ENCODE measurements at places on chromosomes 13 and 19. TPM values are rescaled to one million over a fixed set of nuclear protein-coding genes. Genes with fewer than 3 reads are reported as not detected.
A peak's percentile ranks its signal among the peaks of the same experiment; 100 is the strongest.

- no peaks in the 10 kb centered on the region for H3K36me3 ChIP-seq
- no peaks in the 10 kb centered on the region for H3K27me3 ChIP-seq
- no peak overlapping the region for H3K4me3 ChIP-seq
- H3K4me1 ChIP-seq = peaks cover 67% of the 10 kb centered on the region
- no peak for DNase-seq
These were observed 33.3 kb downstream of the BRD4 start for GRCh38 chr19:15298847-15299567.

GRCh38 chr13:40562975-40563349 lies 103.5 kb downstream of the FOXO1 start:
- H3K27ac ChIP-seq = peak overlapping the region; percentile 11
- no peaks in the 10 kb centered on the region for H3K4me1 ChIP-seq
- no peak for DNase-seq
- H3K36me3 ChIP-seq = no peaks in the 10 kb centered on the region
- H3K4me3 ChIP-seq = no peak overlapping the region

DNA sequence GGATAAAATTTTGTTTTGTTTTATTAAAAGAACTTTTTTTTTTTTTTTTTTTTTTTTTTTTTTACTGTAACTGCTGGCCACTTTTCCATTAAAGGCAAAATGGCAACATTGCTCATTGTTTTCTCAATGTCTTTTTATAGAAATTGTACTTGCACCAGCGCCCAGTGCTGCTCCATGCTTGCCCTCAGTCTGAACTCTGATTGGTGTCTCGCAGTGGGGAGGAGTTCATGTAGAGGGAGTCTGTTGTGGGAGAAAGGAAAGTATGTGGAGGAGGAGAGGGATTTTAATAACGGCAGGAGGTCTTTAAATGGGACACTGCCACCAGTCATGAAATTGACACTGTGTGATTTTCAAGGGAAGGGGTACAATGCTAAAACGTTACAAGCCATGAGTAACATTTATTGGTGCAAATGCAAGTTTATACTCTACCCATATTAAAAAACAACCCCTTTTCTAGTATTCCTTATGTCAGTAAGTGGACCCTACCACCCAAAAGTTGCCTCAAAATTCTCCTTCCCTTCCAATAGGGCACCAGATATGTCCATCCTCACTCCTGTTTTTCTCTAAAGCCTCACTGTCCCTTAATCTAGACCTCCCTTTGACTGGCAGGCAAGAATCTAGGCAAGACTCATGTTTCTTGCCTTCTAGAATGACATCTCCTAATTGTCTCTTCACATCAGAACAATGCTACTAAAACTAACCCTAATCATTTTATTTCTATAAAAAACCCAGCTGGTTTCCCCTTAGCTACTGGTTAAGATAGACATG lies 3.2 kb downstream of the RASL11A start:
- no peaks in the 10 kb centered on the region for H3K36me3 ChIP-seq
- peaks cover 2% of the 10 kb centered on the region for H3K27me3 ChIP-seq
- H3K27ac ChIP-seq = no peak overlapping the region
- no peak for DNase-seq
- H3K4me3 ChIP-seq = no peak overlapping the region
- peaks cover 13% of the 10 kb centered on the region for H3K4me1 ChIP-seq

- no peak for DNase-seq
- H3K4me1 ChIP-seq = peaks cover 6% of the 10 kb centered on the region
- H3K36me3 ChIP-seq = no peaks in the 10 kb centered on the region
- H3K27me3 ChIP-seq = peaks cover 5% of the 10 kb centered on the region
- no peak overlapping the region for H3K4me3 ChIP-seq
- H3K27ac ChIP-seq = no peak overlapping the region
These were observed 12.2 kb upstream of the FUT5 start for GRCh38 chr19:5882421-5882968.

DNA sequence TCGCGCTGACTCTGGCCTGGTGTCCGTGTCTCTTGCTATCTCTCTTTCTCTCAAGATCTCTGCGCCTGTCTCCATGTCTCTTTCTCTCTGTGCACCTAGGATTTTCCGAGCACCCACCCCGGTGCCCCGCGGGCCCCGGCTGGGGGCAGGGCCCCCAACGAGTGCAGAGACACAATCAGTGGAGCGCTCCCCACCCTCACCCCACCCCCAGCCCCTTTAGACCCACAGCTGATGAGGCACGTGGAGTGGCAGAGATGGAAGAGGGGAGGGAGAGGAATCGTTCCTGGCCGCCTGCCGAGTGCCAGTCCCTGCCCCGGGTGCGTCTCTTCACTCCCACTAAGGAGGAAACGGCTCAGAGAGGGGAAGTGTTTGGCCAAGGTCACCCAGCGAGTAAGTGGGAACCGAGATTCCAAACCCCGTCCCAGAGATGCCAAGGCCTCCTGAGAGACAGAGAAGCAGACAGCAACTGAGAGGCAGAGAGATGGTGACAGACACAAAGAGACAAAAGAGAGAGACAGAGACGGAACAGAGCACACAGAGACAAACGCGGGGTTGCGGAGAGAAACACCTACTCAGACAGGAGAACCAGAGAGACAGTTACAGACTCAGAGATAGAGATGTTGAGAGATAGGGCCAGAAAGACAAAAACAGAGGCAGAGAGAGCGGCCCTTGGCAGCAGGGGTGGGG lies 626 bp upstream of the BCL3 start:
- H3K27ac ChIP-seq = peak overlapping the region; percentile 90
- no peaks in the 10 kb centered on the region for H3K36me3 ChIP-seq
- no peaks in the 10 kb centered on the region for H3K27me3 ChIP-seq
- H3K4me3 ChIP-seq = peak overlapping the region; percentile 24
- peak; percentile 67 for DNase-seq

- DNase-seq = peak; percentile 89
- H3K27me3 ChIP-seq = no peaks in the 10 kb centered on the region
- peak overlapping the region; percentile 49 for H3K4me3 ChIP-seq
- H3K36me3 ChIP-seq = no peaks in the 10 kb centered on the region
- peaks cover 2% of the 10 kb centered on the region for H3K4me1 ChIP-seq
These were observed 2.0 kb downstream of the ETV2 start for GRCh38 chr19:35643255-35644205.

DNA sequence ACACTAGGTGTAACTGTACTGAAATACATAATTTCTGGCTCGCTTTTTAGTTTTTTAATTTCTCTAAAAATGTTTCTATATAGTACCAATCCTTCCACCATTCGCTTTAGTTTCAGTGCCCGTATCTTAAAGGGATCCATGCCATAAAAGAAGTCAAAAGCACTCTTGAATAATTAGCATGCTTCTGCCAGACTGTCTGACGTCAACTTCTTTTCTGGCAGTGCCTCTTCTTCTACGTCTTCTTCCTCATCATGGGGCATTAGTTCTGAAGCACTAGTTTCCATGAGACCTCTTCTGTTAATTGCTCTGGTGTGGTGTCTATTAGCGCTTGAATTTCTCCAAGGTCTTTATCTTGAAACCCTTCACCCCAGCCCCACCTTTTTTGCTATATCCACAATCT lies 93.8 kb upstream of the DOCK9 start:
- no peak overlapping the region for H3K27ac ChIP-seq
- H3K27me3 ChIP-seq = no peaks in the 10 kb centered on the region
- no peak overlapping the region for H3K4me3 ChIP-seq
- no peak for DNase-seq
- no peaks in the 10 kb centered on the region for H3K4me1 ChIP-seq

DNA sequence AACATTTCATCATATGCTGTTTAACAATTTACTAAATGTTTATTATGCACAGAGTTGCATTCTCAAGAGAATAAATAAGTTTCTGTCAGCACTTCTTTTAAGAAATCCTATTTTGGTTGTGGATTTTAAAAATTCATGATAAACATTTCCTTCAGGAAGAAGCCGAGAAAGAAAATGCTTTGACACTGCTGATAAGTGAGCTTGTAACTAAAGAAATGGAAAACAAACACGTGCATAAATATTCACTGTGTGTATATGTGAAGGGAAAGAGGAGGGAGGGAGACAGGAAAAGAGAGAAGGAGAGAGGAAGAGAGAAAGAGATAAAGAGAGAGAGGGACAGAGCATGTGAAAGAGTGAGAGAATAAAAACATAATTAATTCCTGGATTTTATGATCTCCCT lies 1165.0 kb downstream of the DIAPH3 start:
- no peak overlapping the region for H3K4me3 ChIP-seq
- DNase-seq = no peak
- H3K36me3 ChIP-seq = no peaks in the 10 kb centered on the region
- no peaks in the 10 kb centered on the region for H3K27me3 ChIP-seq
- no peak overlapping the region for H3K27ac ChIP-seq

GRCh38 chr13:25166306-25166705 lies 5.8 kb downstream of the AMER2 start:
- H3K4me1 ChIP-seq = no peaks in the 10 kb centered on the region
- no peak overlapping the region for H3K27ac ChIP-seq
- peaks cover 51% of the 10 kb centered on the region for H3K27me3 ChIP-seq
- no peak overlapping the region for H3K4me3 ChIP-seq
- no peaks in the 10 kb centered on the region for H3K36me3 ChIP-seq

- H3K27ac ChIP-seq = peak overlapping the region; percentile 99
- H3K36me3 ChIP-seq = no peaks in the 10 kb centered on the region
- peak overlapping the region; percentile 79 for H3K4me3 ChIP-seq
- peaks cover 6% of the 10 kb centered on the region for H3K4me1 ChIP-seq
These were observed 631 bp downstream of the LACC1 start for GRCh38 chr13:43880214-43880855.

GRCh38 chr19:11710313-11710712 lies 28.4 kb downstream of the ZNF823 start:
- H3K27ac ChIP-seq = no peak overlapping the region
- no peak overlapping the region for H3K4me3 ChIP-seq
- H3K4me1 ChIP-seq = no peaks in the 10 kb centered on the region

DNA sequence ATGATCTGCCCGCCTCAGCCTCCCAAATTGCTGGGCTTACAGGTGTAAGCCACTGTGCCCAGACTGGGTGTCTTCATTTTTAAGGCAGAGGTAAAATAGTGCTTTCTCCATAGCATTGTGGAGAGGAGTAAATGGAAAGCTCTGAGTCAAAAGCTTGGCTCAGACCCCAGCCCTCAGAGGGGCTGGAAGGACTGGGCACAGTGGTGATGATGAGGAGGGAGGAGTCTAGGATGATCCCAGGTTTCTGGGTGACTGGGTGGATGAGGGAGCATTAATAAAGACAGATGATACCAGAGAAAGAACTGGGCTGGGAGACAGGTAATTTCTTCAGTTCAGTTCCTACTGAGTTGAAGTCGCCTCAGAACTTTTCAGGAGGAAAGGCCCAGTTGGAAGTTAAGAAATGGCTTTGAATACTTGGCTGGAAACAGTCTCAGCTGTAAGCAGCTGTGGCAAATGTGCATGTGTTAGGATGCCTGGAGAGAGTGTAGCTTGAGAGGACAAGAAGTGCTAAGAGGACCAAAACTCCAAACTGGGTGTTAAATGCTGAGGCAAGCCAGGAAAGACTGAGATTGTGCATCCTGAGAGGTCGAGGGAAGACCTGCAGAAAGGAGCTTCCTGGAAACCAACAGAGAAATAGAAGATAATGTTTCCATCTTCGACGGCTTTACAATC lies 37.1 kb upstream of the MEDAG start:
- H3K36me3 ChIP-seq = no peaks in the 10 kb centered on the region
- DNase-seq = peak; percentile 87
- H3K4me3 ChIP-seq = no peak overlapping the region
- no peak overlapping the region for H3K27ac ChIP-seq
- peaks cover 78% of the 10 kb centered on the region for H3K4me1 ChIP-seq

DNA sequence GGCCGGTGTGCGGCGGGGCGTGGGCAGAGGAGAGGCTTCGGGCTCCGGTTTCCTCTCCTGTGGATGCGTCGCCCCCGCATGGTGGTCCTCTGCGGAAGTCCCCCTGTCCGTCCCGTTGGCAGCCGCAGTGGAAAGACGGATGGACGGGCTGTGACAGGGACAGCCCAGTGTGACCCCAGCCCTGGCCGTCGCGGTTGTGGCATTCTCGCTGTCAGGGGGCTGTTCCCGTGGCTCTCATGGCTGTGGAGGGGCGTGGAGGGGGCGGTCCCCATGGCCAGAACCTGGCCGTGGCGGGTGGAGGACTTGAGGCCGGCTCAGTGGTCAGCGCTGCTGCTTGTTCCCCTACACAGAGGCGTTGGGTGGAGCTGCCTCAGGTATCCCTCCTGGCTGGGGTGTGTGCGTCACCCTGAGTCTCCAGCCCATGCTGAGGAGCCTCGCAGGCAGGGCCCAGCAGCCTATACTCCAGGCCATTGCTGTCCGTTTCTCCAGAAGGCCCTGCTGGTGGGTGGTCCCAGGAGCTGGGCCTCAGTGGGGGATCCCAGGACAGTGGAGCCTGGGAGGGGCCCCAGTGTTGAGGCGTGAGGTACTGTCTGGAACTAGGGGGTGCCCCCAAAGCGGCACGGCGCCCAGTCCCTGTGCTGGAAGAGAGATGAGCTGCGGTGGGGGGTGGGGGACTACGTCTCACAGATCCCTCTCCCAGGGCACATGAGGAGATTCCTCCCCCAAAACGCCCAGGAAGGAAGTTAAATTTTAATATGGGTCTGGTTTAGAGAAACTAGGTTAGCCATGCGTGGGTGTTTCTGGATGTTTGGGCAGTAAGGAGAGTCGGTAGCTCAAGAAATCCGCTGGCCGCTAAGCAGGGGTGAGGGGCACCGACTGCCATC lies 20.3 kb downstream of the CSNK1G2 start:
- H3K36me3 ChIP-seq = peaks cover 6% of the 10 kb centered on the region
- DNase-seq = no peak
- H3K27me3 ChIP-seq = no peaks in the 10 kb centered on the region

DNA sequence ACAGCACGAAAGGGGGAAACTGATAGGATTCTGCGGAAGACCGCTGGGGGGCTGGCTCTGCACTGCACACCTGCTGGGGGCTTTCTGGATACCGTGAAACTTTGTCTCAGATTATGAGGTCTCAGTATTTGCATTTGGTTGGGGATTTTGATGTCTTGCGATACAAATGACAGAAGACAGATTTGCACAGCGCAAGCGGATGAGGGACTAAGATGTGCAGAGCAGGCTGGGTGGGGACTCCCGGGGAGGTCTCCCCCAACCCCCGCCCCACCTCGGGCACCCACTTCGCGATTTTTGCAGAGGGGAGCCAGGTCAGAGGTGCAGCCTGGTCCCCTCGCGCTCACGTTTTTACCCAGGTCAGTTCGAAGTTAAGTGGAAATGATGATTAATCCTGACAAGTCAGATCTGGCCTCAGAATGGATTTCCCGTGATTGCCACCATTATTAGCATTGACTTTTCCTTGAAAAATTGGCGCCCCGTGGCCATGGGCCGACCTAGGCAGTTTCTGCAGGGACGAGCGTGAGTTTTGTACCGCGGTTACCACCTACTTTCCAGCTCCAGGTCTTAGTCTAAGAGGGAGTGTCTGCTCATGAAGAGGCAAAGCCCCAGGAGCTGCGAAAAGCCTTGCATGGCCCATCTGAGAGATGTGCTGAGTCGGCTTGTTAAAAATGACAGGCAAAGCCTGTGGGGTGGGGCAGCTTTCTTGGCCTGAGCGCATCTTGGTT lies 1.3 kb upstream of the GJB2 start:
- peaks cover 12% of the 10 kb centered on the region for H3K4me1 ChIP-seq
- DNase-seq = no peak
- H3K27me3 ChIP-seq = peaks cover 71% of the 10 kb centered on the region
- H3K27ac ChIP-seq = no peak overlapping the region
- no peak overlapping the region for H3K4me3 ChIP-seq

Gene ICAM5
- total RNA-seq = 22.2 TPM

Gene SBSN
- not detected for total RNA-seq

Gene CYP2A6
- total RNA-seq = 1.7 TPM

Gene CADM4
- 12.2 TPM for total RNA-seq

Gene KLK3
- not detected for total RNA-seq

Gene KIR2DL3
- not detected for total RNA-seq

Gene C1QTNF9
- not detected for total RNA-seq

Gene UPF3A
- 43.0 TPM for total RNA-seq

Gene NLRP7
- not detected for total RNA-seq
